ENCODE measurements at places on chromosomes 4 and X. TPM values are rescaled to one million over a fixed set of nuclear protein-coding genes. Genes with fewer than 3 reads are reported as not detected.

The MAGEC3 gene
- not detected for total RNA-seq

The DUX4 gene
- not detected for total RNA-seq

The CRMP1 gene
- total RNA-seq, result not detected

The OTC gene
- not detected for total RNA-seq

The TLR7 gene
- total RNA-seq, result not detected

The TMSB15B gene
- 9.9 TPM for total RNA-seq

The PPARGC1A gene
- 1.5 TPM for total RNA-seq

The STOX2 gene
- 0.73 TPM for total RNA-seq

The ANOS1 gene
- not detected for total RNA-seq

The DGKK gene
- not detected for total RNA-seq

The SULT1B1 gene
- total RNA-seq, result under 0.01 TPM

The DCAF4L1 gene
- total RNA-seq, result under 0.01 TPM

The AR gene
- 16.0 TPM for total RNA-seq
